ENCODE measurements at places on chromosomes 3 and 15.

GRCh38 chr15:48144889-48145288 lies 24.1 kb downstream of the SLC24A5 start:
- DNase-seq = no peak

DNA sequence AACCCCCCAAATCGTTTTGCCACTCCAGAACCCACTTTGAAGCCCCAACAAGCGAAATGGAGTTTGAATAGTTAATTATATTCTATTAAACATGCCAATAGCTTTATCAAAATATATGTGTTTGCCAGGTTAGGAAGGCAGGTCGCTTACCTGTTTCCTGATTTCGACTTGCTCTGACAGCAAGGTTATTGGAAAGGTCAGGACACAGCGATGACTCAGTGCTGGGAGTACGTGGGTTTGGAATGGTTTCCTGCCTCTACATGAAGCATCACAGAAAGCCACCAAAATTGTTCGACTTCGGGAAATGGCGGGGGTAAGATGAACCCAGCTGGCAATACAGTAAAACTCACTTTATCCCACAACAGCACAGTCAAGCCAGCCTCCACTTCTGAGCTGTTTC lies 135.6 kb upstream of the ABI3BP start:
- DNase-seq = no peak

- no peak for DNase-seq
Measured at GRCh38 chr3:172177046-172177445, 137.7 kb downstream of the FNDC3B start.

GRCh38 chr15:64398575-64398974 lies 10.9 kb downstream of the TRIP4 start:
- no peak for DNase-seq

DNA sequence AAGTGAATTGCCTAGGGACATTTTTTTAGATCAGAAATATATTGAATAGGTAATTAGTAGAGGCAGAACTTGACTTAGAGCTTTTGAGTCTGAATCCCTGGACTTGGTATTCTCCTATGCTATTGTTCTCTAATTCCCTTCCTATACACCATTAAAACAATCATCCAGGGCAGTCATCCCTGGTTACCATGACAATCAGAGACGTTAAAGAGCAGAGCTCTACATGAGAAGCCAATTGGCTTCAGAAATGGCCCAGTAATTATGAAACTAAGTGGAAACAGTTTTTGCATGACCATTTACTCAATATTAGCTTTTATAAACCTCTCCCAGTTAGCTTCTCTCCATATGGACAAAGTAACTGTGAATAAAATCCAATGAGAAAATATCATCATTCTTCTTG lies 182.1 kb upstream of the TP63 start:
- no peak for DNase-seq

Data from fibroblast of the conjunctiva (primary cell).